ENCODE measurements at places on chromosomes 16 and 17.

DNA sequence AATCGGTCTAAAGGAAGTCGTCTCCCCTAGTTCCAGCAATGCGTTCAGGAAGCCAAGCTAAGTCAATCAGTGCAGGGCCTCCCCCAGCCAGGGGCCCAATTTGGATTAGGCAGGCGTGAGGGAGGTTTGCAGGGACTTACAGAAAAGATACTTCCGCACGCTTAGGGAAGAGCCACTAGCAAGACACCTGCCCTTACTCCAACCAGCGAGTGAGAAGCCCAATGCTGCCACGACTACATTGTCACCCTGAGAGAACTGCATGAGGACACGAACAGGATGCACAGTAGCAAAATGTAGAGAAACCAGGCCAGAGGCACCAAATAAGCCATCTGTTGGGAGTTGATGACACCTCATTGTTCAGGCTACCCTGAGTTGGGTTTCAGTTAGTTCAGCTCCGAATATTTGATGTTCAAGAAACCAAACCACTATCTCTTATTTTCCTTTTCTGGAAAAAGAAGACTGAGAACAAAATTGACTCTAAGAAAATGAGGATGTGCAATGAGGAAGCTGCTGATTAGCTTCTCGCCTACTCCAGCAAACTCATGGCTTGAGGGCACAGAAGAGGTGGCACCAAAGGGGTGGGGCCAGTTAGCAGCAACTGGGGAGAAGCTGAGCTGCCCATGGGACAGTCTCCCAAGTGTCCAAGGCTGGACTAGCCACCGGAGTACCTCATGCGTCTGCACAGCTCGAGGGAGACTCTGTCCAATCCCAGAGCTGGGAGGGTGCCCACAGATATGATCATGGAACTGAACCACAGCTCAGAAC, 29.3 kb downstream of the TK2 start:
- no peak for DNase-seq

DNA sequence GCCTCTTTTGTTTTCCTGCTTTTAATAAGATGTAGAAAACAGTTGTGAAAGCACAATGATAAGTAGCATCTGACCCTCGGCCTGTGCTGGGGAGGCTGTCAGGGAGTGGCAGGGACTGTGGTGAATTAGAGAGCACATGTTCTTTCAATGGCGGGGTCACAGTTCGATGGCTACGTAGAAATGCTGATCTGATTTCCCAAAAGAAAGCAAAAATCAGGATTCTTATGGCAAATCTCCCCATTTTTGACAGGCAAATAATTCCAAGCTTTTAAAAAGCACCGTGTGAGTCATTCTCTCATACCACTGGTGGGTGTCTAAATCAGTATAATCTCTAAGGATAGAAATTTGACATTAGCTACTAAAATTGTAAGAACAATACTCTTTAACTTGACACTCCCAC, 4.2 kb upstream of the MAPK7 start:
- DNase-seq = no peak

GRCh38 chr16:67565470-67566100, 3.3 kb downstream of the CTCF start:
- no peak for DNase-seq

GRCh38 chr17:13940858-13941665, 128.2 kb upstream of the COX10 start:
- peak; percentile 76 for DNase-seq

DNA sequence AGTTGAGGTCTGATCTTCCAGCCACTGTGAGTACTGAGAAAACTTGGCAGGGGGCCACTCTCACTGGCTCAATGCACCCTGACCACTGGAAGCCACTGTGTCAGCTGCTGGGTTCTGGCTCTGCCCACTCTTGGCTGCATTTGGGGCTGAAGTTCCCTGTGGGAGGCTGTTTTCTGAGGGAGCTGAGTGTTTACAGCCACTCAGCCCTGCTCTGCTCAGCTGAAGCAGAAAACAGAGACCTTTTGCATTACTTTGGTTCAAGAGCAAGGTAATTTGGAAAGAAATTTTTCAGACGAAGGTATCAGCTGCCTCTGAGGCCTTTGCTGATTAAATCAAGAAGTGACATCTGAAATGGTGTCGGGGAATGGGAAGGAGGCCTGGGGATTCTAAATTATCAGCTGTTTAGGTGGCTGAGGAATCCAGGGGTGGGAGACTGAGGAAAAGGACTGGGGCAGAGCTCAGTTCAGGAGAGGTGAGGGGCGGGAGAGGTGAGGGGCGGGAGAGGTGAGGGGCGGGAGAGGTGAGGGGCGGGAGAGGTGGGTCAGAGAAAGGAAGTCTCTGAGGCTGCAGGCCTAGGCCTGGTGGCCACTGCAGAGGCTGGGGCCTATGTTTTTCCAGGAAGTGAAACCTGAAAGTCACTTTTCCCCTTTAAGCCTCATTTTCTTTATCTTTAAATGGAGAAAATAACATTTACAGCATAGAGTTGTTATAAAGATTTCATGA, at the start of gene ACSM5:
TSS of gene ACSM5 (plus strand) at position 137 of the 723 bp plus-strand sequence. CDS start 1,951 bp downstream, outside the sequence.
- DNase-seq = peak; percentile 49
